Epithelial cell of proximal tubule (primary cell): ENCODE measurements at places on chromosomes 2 and 18.

DNA sequence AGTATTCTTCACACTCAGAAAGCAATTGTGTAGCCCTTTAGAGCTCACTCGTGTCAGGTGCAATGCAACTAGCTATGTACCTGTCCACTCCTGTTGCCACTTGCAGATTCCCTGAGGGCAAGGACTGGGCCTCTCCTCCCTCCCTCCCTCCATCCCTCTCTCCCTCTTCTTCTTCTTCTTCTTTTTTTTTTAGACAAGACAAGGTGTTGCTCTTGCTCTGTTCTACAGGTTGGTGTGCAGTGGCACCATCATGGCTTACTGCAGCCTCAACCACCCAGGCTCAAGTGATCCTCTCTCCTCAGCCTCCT is 119.7 kb downstream of the ACKR3 start:
- DNase-seq = no peak

DNA sequence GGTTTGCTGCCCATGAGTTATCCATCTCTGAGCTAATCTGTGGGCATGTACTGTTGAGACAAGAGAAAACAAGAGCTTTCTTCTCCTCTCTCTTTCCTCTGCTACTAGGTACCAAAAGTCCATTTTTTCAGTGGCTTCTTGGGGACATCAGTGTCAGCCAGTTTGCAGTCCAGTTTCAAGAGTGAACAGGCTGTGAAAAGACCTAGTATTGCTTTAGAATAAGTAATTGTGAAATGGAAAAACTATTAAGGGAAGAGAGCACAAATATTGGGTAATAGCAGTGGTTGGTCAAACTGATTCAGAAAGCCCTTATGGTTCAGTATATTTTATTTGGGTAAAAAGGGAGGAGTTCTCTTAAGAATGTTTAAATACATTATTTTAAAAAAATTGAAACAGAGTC is 33.0 kb upstream of the MEP1B start:
- no peak for DNase-seq

- no peak for DNase-seq
Measured at GRCh38 chr2:159179696-159180095, 106.8 kb downstream of the WDSUB1 start.

- no peak for DNase-seq
Measured at GRCh38 chr2:112607680-112608438, 23.4 kb downstream of the CHCHD5 start.

GRCh38 chr2:230798769-230799399 is 65.9 kb upstream of the ITM2C start:
- no peak for DNase-seq

- DNase-seq = no peak
Measured at GRCh38 chr2:175170659-175171304, 2.8 kb upstream of the ATF2 start.

- no peak for DNase-seq
Measured at GRCh38 chr2:134110532-134110931, 143.3 kb upstream of the MGAT5 start.

GRCh38 chr2:128264881-128265607 is 53.6 kb downstream of the HS6ST1 start:
- no peak for DNase-seq

GRCh38 chr18:42527766-42528165 is 572.7 kb downstream of the PIK3C3 start:
- no peak for DNase-seq

DNA sequence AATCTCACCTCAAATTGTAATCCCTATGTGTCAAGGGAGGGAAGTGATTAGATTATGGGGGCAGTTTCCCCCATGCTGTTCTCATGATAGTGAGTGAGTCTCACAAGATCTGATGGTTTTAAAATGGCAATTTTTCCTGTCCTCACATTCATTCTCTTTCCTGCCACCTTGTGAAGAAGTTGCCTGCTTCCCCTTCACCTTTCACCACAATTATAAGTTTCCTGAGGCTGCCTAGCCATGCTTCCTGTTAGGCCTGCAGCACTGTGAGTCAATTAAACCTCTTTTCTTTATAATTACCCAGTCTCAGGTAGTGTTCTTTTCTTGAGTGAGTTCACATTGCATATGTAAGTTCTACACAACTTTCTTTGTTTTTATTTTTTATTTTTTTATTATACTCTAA is 271.5 kb downstream of the EXOC6B start:
- no peak for DNase-seq

- DNase-seq = no peak
Measured at GRCh38 chr2:53217250-53217649, 550.4 kb upstream of the CHAC2 start.

- DNase-seq = no peak
Measured at GRCh38 chr2:151943461-151943860, 115.2 kb upstream of the ARL5A start.

- DNase-seq = no peak
Measured at GRCh38 chr18:71040161-71040560, 751.3 kb downstream of the SOCS6 start.

GRCh38 chr2:190455358-190456095 is 47.4 kb downstream of the MFSD6 start:
- DNase-seq = no peak

DNA sequence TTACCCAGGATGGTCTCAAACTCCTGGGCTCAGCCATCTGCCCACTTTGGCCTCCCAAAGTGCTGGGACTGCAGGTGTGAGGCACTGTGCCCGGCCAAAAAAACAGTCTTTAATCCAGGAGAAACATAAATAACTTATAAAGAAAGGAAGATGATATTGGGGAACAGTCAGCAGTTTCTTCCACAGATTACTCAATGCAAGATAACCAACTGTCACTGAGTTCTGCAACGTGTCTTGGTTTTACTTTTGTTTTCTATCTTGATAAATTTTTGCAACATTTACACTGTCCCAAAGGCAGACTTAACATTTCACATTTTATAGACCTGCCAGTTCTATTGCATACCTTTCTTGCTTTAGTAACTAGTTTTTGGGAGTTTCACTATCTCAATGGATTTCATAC is 71.1 kb downstream of the ANKRD44 start:
- no peak for DNase-seq

DNA sequence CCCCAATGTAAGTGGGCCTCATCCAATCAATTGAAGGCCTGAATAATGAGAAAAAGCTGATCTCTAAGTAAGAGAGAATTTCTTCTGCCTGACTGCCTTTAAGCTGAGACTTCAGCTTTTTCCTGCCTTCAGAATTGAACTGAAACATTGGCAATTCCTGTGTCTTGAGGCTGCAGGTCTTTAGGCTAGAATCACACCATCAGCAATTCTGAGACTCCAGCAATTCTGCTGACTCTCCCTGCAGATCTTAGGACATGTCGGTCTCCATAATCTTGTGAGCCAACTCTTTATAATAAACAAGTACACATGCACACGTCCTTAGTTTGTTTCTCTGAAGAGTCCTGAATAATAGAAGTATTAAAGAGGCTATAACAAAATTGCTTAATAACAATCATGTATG is 209.1 kb downstream of the FSIP2 start:
- DNase-seq = no peak

- DNase-seq = no peak
Measured at GRCh38 chr18:54845787-54846186, 17.5 kb downstream of the RAB27B start.

DNA sequence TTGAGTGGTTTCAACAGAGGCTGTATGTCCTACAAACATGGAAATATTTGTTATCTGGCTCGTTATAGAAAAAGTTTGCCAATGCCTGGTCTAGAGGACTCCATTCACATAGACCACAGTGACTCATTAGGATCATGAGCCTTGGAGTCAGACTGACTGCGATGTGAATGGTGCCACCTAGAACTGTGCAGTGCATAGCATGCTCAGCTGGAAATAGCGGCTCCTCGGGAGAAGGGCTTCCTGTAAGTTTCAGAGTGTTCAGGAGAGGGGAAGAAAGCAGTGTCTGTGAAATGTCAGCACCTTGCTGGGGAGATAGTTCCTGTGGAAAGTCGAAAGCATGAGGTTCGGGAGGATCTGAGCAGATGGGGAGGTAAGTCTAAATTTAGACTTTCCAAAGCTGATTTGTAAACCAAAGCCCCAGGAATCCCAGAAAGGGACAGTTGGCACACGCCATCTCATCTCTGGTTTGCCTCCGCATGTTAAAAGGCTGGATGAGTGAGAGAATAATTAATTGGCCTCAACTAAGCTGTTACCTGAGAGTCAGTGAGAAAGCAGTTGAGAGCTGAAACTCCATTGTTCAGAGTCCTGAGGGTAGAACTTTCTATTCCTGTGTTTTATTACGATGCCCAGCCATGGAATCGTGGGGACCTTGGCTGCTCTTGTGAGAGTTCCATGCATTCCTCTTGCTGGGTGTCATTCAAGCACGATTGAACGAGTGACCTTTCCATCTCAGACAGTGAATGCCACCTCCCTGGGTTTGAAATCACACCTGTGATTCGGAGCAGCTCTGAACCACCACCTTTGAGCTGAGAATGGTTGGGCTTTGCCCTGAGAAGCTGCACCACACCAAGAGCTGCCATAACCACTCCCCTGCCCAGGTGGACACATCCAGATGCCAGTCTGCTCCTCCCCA is 99.5 kb downstream of the MAPK4 start:
- peak; percentile 39 for DNase-seq

- no peak for DNase-seq
Measured at GRCh38 chr18:58104096-58104495, 60.1 kb downstream of the NEDD4L start.

DNA sequence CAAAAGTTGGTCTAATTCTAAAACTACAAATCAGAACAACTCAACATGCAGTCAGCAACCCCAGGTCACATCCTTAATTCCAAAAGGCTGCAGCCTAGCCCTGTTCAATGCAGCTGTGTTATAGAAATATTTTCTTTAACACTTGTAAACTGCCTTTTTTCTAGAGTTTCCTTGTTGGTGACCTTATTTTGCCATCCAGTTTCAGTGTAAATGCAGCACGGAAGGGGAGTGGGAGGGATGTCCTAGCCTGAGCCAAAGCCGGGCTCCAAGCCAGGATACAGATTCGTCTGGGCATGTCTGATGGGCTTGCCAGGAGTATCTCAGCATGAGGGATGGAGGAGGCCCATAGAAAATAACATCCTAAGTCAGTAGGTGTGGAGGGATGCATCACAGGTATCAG is 17.7 kb upstream of the SP3 start:
- no peak for DNase-seq

DNA sequence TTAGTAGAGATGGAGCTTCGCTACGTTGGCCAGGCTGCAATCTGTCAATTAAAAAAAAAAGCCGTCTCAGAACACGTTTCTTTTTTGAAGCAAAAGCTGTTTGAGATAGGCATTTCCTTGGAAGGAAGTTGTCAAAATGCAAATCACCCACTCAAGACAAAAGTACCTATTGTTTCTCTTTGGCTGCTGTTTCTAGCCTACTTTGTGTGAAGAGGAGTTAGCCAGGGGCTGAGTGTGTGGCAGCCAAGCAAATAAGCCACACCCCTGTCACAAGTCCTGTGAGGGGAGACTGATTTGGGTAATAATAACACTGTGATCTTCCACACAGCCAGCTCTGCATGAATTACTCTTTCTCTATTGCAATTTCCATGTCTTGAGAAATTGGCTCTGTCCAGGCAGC is 47.4 kb upstream of the CDCA7 start:
- DNase-seq = no peak

- no peak for DNase-seq
Measured at GRCh38 chr18:25019931-25020330, 332.0 kb downstream of the ZNF521 start.

DNA sequence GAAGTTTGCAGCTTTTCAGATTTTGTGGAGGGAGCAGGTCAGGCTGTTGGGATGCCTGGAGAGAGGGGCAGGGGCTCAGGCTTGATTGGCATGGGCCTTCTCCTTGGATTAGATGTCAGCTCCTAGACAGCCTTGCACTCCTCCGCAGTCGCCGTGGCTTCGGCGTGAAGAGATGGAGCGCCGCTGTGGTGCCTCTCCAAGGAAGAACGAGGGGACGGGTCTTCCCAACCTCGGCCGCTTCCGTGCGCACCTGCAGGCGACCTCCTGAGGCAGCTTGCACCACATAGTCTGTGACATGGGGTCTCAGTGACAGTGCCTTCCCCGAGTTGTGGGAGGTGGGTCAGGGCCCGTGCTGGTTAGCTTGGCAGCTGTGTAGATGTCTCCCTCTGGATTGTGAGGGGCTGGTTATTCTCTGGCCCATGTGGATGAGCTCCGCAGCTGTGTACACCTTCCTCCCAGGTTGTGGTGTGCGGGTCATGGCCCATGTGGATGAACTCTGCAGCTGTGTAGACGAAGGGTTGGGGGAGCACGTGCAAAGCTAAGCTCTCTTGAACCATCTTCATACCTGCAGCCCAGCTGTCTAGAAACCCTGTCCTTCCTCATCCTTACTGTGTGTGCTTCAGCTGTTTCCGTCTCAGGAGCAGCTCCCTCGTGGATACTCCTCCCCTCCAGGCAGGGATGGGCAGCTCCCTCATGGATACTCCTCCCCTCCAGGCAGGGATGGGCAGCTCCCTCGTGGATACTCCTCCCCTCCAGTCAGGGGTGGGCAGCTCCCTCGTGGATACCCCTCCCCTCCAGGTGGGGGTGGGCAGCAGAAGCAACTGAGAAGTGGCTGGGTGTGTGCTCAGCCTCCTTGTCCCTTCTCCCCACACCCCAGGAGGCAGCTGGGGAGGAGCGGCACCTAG is 170.3 kb downstream of the LDLRAD4 start:
- no peak for DNase-seq

DNA sequence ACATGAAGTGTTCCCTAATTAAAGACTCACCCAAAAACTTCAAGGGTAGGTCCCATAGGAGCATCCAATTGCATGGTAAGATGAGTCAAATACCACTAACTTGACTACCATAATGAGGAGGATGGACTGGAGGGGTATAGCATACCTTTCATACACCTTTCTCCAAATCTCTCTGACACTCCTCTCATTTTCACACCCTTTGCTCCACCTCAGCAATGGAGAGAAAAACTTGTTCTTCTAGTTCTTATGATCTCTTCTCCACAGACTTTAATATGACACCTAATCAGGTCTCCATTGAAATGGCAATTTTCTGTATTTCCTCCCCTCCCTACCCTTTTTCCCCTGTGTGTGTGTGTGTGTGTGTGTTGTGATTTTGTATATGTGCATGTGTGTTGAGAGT is 41.1 kb upstream of the MAP2 start:
- no peak for DNase-seq

DNA sequence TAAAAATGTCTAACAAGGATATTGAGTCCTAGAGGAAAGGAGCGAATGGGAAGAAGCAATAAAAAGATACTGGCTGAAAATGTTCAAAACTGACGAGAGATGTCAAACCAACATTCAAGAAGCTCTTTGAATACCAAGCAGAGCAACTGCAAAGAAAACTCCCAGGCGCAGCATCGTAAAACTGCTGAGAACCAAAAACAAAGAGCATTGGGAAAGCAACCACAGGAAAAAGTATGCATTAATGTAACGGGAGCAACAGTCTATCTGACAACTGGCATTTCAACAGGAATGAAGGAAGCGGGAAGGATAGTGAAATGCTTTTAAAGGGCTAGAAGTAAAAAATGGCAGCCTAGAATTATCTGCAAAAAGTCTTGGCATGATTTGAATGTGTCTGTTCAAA is 53.1 kb downstream of the ADCY3 start:
- DNase-seq = no peak

DNA sequence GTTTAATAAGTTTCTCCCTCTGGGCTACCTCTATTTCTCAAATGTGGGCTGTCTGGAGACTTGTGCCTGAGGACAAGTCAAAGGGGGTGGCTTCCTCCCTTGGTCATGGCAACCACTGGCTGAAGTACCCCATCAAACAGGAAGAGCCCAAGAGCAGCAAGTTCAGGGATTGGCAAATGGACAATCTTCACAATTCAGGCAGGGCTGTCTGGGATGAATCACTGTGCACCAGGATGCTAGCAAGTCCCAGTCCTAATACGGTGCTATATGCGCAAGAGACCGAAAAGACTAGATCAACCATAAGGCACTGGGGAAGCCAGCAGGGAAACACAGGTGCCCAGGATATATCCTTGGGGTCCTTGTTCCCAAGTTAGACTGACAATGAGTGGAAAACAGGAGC is 75.5 kb downstream of the ANTXR1 start:
- DNase-seq = no peak
